ENCODE measurements at places on chromosomes 12 and 14.
A peak's percentile ranks its signal among the peaks of the same experiment; 100 is the strongest.

DNA sequence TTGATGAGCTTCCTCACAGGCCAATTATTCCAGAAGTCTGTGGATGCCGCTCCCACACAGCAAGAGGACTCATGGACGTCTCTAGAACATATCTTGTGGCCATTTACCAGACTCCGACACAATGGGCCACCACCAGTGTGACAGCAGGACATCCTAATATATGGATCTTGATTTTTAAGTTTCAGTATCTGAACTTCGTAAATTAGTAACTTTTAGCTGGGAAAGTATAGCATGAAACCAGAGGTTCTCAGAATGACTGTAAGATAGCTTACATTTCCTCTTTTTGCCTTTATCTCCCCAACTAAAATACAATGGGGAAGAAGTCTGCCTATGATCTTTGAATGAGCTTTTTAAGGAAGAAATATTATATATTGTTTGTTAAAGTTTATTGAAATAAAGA, 87.0 kb downstream of the DNAI7 start:
- DNase-seq = no peak

DNA sequence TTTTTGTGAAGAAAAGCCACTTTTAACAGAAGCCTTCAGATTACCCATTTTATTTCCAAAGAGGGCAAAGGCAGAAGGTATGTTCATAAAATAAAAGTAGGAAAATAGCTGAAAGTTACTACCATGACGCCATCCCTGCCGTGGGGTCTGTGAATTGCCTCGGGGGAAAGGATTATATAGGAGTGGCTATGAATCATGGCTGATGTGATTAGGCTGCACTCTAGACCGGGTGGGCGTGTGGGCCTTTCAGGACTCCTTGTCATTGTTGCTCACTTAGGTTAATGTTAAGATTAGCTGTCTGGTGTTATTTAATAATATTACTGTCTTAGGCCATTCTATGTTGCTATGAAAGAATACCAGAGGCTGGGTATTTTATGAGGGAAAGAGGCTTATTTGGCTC, 195.5 kb downstream of the EGLN3 start:
- DNase-seq = no peak

DNA sequence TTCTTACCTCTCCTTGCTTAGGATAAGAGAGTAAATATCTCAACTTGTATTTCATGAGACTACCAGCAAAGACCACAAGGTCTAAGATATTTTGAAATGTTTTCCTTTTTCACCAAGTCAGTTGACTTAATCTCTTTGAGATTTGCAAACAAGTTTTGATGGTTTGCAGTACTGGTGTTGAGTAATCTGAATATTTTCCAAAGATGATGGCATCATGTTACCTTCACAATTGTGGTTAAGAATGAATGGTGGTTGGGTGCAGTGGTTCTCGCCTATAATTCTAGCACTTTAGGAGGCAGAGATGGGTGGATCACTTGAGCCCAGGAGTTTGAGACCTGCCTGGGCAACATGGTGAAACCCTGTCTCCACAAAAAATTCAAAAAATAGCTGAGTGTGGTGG, 225.7 kb downstream of the TMTC2 start:
- no peak for DNase-seq

DNA sequence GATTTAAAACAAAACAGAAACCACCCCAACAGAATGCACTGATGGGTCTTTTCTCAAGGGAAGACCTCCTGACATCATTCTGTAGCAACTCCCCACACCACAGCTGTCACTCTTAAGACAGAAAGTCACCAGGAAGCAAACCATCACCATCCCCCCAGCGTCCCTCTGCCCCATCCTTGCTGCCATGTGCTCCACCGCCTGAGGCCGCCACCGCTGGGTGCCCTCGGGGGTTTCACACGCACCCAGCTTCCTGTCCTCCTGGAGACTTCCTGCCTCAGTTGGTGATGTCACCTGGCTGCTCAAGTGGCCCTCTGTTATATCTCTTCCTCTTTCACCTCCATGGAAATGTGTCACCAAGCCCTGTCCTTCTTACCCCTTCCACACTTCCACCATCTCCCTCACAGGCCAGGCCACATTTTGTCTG, 71.4 kb upstream of the GPR68 start:
- no peak for DNase-seq

- DNase-seq = no peak
These were observed 27.5 kb downstream of the RFLNA start for GRCh38 chr12:124322271-124322998.

GRCh38 chr12:40145896-40146295, 40.0 kb upstream of the SLC2A13 start:
- DNase-seq = no peak

DNA sequence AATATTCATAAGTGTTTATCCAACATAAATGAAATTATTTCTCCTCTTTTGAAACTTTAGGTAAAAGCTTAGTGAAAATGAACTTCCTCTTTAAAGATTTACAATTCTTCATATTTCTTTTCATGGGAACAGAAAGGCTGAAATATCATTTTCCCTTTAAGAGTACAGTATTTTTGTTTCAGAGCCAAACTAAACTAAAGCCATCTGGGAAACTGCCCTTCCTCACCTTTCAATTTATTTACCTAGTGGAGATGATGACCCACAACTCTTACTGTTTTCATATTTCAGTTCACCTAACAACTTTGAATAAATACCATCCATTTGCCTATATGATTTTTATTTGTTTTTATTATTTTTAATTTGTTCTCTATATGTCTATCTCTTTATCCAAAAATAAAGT, 105.4 kb downstream of the ALX1 start:
- no peak for DNase-seq

DNA sequence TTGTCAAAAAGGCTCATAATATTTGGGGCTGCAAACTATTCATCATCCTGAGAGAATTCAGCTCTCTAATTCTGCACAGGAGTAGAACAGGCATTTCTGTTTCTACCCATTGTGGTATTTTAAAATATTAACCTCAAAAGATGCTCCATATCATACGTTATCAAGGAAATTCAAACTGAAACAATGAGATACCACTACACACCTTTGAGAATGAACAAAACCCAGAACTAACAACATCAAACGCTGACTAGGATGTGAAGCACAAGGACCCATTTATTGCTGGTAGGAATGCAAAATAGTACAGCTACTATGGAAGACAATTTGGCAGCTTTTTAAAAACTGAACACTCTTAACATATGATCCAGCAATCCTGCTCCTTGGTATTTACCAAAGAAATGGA, 171.8 kb downstream of the DUSP6 start:
- DNase-seq = no peak

- peak; percentile 37 for DNase-seq
These were observed 55.9 kb upstream of the AVPR1A start for GRCh38 chr12:63206909-63207308.

DNA sequence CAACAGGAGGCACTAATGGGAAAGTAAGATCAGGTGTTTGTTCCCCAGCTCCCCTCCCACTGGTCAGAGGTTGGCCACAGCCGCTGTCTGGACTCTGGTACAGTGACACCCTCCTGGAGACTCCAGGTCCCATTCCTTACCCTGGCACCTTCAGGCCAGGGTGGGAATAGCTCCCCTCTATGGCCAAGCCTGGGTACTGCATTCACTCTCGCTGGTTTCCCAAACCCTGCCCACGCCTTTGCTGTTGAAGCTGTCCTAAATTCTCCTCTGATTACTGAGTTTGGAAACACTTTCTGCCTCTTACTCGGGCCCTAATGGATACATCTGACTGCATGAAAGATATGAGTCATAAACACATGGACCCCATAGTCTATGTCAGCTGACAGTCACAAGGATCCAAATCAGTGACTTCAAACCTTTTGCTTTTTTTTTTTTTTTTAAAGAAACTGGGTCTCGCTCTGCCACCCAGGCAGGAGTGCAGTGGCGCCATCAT, 17.9 kb downstream of the HRK start:
- no peak for DNase-seq

GRCh38 chr12:119804011-119804641, 73.0 kb downstream of the CIT start:
- peak; percentile 76 for DNase-seq

DNA sequence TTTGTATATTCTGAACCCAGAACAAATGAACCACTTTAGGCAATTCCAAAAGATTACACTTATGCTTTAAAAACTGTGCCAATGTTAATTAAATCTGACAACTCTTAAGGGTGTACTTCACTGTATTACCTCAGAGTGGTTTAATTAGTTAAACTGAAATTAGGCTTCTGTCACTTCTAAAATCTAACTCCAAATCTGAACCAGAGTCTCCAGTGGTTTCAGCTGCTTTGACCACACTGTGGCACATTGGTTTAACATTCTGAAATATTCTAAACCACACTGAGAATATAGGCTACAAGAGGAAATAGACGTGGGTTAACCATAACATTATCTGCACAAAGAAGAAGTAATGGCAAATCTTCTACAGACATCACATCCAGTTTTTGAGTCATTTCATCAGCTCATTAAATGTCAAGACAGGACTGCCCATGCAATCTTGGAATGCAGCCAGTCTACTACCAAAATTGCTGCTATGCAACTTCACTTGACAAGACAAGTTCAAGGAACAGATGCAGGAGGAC, 94.8 kb downstream of the LRP6 start:
- DNase-seq = no peak

Measured in Right ventricle myocardium inferior (tissue), 1 donor.